ENCODE measurements at places on chromosomes 7 and 10. TPM values are rescaled to one million over a fixed set of nuclear protein-coding genes. Genes with fewer than 3 reads are reported as not detected.

The VAX1 gene
- total RNA-seq = not detected

The MLXIPL gene
- total RNA-seq = not detected

The ADAMTS14 gene
- not detected for total RNA-seq

The EGR2 gene
- 0.18 TPM for total RNA-seq

The HMX2 gene
- total RNA-seq = not detected

The NPFFR1 gene
- total RNA-seq = not detected

The SLC26A4 gene
- total RNA-seq = 0.99 TPM

The VWDE gene
- total RNA-seq = 0.19 TPM

The ZNF467 gene
- total RNA-seq = 2.6 TPM
